CD4-positive, alpha-beta T cell treated with Interleukin-6 for 4 hours (primary cell): ENCODE measurements at places on chromosomes 6 and 20.

- no peak for DNase-seq
Observed at GRCh38 chr20:36102809-36103596, 51.5 kb upstream of the EPB41L1 start.

DNA sequence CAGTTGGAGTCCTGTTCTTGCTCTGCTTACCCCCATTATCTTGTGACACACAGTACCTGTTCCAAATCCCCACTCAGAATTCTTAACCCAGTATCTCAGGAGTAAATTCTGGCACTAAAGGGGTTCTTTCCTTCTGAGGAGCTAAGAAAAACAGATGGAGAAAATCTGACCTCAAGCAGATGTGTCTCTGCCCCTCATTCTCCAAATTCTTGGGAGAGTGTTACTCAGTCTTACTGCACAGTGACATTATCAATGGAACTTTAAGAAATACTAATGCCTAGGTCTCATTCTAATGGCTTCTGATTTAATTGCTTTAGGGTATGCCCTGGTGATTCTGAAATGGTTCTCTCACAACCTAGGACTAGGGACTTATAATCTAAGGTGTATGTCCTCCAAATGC, 40.6 kb upstream of the PTPRK start:
- no peak for DNase-seq

GRCh38 chr6:25006075-25006474, 70.3 kb upstream of the RIPOR2 start:
- no peak for DNase-seq

- DNase-seq, result no peak
Observed at GRCh38 chr20:32438331-32438858, 80.3 kb downstream of the ASXL1 start.

- DNase-seq, result no peak
Observed at GRCh38 chr20:1499528-1500420, 8.6 kb upstream of the SIRPB2 start.
